ENCODE measurements at places on chromosomes 12 and 14. TPM values are rescaled to one million over a fixed set of nuclear protein-coding genes. Genes with fewer than 3 reads are reported as not detected.

The TMCC3 gene
- 11.3 TPM for total RNA-seq

The SLC17A8 gene
- total RNA-seq, result 0.14 TPM

The PKP2 gene
- total RNA-seq, result 1.9 TPM

The CLEC12A gene
- total RNA-seq, result 43.4 TPM

The PUS1 gene
- total RNA-seq, result 19.9 TPM

The AICDA gene
- total RNA-seq, result 0.75 TPM

The AQP6 gene
- total RNA-seq, result 0.35 TPM

The SERPINA10 gene
- total RNA-seq, result not detected

The RAPGEF3 gene
- total RNA-seq, result 69.6 TPM

The TEX22 gene
- 3.2 TPM for total RNA-seq

DNA sequence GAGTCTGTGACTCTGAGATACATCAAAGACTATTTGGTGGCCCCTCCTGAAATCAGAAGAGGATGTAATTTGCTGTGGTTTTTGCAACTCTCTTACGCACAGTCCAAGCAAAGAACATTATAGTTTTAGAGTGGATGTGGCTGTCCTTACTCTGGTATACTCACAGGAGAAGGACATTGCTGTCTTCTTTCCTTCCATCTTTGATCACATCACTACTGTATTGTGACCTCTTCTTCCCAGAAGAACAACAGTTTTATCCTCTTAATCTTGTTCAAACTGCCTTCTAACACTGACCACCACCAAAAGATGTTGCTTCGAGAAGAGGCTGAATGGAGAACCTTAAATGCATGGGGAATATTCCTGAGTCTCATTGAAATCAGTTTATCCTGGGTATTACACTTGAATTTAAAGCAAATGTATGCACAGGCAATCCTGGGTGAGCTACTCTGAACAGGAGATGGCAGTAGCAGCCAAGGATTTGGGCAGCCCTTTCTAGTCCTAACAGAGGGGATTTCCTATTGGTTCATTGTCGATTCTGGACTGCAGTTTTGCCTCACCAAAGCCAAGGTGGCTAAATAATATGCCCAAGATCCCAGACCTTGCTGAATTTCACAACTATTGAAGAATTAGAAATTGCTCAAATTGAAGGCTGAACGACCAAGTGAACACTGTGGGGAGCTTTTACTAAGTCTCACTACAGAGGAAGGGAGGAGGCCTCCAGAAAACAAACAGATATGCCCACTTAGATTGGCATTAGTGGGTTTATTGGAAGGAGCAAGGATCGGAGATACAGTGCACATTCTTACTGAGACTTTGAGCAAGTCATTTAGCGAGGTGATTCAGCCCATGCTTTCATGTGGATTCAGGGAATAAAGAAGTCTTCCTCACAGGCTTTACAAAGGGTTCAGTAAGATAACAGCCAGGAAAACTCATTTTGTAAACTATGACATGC is 282.8 kb downstream of the PAWR start:
- DNase-seq, result no peak

DNA sequence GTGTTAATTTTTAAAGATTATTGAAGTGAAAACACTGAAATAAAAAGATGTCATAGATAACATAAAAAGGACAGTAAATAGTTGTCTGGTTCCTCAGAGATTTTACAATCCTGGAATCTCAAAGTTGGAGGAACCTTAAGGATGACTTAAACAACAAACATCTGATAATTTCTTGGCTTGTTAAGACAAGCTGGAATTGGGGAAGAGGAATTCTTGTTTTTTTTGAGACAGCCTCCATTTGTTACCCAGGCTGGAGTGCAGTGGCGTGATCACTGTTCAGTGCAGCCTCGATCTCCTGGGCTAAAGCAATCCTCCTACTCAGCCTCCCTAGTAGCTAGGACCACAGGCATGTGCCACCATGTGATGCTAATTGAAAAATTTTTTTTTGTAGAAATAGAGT is 2.3 kb downstream of the ZNF410 start:
- DNase-seq, result no peak

DNA sequence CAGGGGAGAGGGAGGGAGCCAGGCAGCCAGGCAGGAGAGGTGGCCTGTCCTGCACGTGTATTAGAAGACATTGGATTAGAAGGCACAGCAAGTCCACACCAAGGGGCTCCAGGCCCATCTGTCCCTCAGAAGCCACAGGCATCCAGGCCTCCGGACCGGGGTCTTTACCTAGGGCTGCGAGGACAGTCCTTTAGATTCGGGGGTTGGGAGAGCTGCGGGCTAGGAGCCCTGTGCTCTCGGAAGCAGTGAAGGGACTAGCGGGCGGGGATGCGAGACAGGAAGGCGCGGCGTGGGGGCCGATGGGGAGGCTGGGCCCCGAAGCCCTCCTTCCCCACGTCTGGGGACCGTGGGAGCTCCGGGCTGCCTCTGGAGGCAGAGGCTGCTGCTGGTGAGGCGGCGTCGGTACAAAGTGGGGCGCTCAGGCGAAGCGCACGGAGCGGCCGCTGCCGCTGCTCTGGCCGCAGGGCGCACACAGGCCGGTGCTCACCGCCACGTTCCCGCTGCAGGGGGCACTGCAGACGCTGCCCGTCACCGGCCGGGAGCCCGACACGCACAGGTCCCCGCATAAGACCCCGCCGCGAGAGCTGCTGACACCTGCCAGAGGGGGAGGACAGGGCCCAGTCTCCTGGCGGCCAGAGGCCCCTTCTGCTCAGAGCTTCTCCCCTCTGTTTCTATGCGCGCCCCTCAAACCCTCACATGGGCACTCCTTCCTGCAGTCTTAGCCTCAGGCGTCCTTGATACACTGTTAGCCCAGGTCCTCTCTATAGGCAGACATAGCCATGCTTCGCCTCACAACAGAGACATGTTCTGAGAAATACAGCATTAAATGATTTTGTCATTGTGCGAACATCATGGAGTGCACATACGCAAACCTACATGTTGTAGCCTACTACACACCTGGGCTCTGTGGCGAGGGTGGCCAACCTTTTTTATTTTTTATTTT is 17.3 kb downstream of the KRT7 start:
- no peak for DNase-seq

DNA sequence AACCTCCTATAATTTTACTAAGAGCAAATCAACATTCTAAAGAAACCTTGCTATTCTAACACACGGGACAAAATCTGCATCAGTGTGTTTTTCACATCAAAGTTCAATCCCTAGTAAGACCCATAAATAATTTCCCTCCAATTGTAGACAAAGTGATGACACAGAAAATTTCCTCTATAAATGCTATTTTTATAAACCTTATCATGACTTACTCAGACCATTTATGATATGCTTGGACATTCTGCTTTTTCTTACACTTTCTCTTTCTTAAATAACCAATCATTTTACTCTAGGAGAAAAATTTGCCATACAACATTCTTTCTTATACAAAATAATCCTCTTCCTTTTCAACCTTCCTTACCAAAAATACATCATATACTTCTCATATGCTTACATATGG is 67.0 kb downstream of the SDR9C7 start:
- no peak for DNase-seq

DNA sequence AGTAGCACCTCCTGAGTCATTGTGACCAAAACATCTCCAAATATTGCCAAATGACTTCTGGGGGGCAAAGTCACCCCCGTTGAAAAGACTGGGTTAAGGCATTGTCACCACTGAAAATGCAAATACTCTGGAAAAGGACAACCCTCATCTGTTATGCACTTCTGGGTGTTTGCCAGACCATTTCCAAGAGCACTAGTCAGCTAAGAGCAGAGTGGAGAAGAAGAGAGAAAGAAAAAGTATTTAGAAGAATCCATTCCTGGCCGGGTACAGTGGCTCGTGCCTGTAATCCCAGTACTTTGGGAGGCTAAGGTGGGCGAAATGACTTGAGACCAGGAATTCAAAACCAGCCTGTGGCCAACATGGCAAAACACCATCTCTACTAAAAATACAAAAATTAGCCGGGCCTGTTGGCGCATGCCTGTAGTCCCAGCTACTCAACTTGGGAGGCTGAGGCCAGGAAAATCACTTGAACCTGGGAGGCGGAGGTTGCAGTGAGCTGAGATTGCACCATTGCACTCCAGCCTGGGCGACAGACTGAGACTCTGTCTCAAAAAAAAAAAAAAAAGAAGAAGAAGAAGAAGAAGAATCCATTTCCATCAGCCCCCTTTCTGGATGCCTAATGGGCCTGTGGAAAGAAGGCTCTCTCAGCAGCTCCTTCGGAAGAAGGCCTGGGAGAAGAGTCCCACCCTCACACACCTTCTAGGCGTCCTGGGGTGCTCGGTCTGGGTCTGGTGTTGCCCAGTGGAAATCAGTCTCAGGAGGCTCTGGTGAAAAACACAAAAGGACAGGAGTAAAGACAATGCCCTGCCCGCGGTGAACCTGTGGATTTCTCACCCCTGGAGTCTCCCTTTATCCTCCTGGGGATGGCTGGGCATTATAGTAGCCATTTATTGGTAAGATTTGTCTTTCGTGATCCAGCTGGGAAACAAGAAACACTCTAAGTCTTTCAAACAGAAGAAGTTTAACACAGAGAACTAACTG is 3.5 kb upstream of the LTBR start:
- no peak for DNase-seq

- DNase-seq, result no peak
Observed at GRCh38 chr14:55731881-55732498, 152.0 kb downstream of the KTN1 start.

DNA sequence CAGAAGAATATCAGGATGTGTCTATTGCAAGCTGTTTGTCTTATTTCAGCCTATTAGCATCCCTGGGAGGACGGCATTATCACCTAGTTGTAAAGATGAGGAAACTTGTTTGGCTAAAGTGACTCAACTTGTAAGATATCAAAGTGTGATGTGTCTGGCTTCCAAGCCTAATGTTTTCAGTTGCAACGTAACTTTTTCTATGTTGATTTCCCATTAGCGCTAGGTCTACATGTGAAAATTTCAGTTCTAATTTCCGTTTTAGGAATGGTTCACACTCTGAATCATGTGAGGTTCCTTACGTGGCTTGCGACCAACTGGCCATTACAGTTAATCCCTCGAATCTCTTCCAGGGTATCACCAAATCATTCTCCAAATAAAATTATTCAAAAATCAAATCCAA is 58.0 kb downstream of the LLPH start:
- no peak for DNase-seq

- DNase-seq, result no peak
Observed at GRCh38 chr12:82144505-82144904, 213.7 kb downstream of the CCDC59 start.

GRCh38 chr12:3101309-3102024 is 24.3 kb downstream of the TSPAN9 start:
- DNase-seq, result no peak

- no peak for DNase-seq
Observed at GRCh38 chr12:131700271-131700670, 10.6 kb upstream of the SFSWAP start.

DNA sequence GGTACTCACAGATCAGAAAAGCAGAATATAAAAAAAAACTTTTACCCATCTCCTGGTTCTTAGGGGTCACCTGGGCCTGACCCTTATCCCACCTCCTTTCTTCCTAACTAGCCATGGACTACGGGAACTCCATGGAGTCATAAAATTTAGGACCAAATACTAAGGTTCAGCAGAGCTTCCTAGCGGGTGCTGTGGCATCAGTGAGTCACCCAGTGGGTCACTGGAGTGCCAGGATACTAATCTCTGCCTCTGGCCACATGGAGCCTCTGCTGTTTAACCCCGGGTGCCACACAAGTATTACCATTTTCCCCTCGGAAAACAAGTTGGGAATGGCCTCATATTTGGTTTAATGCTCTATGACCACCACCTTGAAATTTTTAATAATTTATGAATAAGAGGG is 6.9 kb downstream of the ZBTB39 start:
- DNase-seq, result no peak

- DNase-seq, result no peak
Observed at GRCh38 chr12:100799770-100800169, 5.2 kb downstream of the ANO4 start.

- DNase-seq, result no peak
Observed at GRCh38 chr12:117494833-117495655, 133.6 kb upstream of the NOS1 start.

DNA sequence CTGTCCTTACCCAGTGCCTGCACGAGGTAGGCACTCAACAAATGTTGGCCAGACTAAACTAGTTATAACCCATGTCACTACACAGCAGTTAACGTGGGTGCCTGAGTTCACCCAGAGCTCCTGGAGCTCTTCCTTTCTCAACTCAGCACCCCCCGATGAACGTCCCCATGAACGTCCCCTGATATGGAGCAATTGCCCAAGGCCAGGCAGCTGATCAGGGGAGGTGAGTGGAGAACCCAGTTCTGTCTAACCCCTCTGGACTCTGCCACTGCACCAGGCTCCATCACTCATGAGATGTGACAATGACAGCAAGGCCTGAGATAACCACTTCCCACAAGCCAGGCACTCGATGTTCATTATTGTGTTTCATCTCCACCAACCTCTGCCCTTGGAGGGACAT is 199.0 kb downstream of the BCL11B start:
- no peak for DNase-seq

DNA sequence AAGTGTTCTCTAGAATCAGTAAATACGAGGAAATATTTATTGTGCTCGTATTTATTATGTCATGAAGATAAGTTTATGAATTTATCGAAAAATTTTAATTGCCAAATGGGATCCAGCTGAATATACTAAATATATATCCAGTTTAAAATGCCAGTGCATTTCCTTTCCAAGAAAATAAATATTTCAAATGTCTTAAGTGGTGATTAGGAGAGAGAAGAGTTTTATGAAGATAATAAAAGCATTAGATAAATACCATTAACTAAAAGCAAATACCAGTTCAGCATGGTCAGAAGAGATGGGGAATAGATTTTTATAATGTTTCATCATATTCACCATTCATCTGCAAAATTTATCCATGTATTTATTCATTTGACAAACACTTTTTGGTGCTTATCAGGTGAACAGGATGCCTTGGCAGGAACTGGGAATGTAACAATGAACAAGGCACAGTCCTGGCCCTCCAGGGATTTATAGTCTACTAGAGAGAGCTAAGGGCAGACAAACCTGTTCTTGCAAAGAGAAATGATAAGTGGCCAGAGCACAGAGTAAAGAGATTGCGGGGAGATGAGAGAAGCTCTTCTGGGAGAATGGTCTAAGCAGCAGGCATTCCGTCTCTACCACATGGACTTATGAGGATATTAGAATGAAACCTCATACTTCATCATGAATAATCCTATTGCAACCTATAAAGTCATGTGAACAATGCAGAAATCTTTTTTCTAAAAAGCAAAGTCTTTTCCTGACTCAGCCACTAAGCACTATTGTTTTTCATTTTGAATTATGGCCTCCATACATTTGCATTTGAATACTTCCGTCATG is 143.7 kb upstream of the ABCD2 start:
- no peak for DNase-seq

GRCh38 chr12:69894800-69895383 is 69.9 kb downstream of the MYRFL start:
- no peak for DNase-seq

Data from upper lobe of right lung (tissue), 1 donor.